Activated naive CD8-positive, alpha-beta T cell treated with anti-CD3 and anti-CD28 coated beads, Interleukin-2, amount 50 U/mL, for 24 hours (primary cell): ENCODE measurements at places on chromosomes 1 and 21.

DNA sequence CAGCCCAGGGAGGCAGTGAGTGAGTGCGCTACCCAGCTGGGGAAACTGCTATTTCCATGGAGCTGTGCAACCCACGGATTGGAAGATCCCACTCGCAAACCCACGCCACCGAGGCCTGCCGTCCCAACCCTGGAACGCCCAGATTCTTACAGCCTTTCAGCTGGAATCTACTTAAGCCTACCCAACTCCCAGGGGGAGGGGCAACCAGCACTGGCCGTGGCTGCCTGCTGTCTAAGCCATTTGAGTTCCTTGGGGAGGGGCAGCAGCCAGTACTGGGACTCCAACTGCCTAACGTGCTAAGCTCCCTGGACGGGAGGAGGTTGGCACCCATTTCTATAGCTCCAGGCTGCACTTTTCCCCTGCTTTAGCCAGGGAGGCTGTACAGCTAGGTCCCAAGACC lies 27.1 kb upstream of the ZNF669 start:
- DNase-seq = no peak

DNA sequence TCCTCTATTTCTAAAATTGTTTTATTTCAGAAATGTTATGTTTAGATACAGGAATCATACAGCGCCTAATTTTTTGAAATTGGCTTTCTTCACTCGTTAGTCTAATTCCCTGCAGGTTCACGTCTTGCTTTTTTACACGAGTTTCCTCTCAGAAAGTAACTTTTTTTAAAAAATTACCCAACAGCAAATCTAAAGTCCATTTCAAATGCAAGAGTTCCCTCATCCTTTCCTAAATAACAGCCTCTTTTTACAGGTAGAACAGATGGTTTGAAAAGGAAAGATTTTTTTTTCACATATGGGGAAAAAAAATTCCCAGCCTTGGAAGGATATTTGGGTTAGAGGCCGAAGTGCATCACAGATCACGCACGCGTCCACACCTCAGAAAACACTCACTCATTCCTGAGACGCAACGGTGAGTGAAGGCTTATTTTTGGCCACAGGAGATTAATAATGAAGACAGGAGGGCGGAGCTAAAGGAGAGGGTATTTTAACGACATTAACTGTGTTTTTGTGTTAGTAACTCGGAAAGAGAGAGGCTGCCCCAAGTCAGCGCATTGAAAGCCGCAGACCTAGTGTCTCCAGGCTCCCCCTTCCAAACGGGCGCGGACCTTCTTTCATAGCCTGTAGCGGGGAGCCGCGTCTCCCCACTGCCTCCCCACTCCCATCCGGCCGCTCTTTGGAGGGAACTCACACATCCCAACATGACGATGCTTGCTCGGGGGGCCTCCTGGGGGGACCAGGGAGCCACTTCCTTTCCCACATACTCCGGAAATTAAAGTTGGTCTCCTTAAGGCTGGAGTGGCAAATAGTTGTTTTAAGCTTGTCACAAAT lies 969 bp upstream of the RIPK4 start:
- DNase-seq = no peak

- DNase-seq = no peak
These were observed 264.7 kb upstream of the C1orf105 start for GRCh38 chr1:172155766-172156165.

DNA sequence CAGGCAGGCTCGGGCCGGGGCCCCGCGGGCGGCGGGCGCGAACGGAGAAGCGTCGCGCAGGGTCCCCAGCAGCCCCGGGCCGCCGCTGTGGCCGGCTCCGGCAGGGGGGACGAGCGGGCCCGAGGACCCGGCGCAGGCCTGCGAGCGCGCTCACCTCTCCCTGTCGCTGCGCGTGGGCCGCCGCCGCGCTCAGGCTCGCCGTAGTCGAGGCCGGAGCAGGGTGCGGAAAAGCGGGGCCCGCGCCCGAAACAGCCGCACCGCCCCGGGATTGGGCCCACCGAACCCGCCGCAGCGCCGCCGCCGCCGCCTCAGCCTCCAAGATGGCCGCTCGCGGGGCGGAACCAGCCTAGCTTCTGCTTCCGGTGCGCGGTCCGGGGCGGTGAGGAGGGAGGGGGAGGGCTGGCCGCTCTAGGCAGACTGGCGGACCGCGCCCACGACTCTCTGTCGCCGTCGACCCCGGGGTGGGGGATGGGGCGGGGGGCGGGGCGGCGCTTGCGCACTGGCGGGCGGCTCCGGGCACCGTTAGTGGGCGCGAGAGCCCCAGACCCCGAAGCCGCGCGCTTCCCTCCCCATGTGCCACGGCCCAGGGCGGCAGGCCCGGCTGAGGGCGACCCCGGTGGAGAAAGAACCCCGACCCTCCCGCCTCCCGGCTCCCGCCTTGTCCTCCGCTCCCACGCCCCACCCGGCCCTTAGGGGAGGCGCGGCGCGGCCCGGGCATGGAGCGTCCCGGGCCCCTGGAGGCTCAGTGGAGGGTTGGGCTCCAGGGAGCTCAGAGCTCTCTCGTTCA lies at the start of gene UBE2J2:
TSS of gene UBE2J2 (minus strand) at position 343 of the 787 bp plus-strand sequence. CDS start 5,862 bp downstream, outside the sequence.
- DNase-seq = peak; percentile 94

DNA sequence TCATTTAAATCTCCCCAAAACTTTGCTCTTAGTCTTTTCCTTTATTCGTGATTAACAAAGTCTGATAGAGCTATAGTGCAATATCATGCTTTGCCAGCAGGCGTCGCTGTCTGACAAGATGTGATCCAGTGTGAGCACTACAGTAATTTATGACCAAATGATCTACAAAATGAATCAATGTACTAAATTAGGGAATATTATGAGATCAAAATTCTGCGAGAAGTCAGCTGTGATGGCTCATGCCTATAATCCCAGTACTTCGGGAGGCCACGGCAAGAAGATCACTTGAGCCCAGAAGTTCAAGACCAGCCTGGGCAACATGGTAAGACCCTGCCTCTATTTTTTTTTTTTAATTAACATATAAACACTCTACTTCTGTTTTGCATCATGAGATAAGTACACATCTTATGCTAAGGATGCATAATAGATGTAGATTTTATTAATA lies 3.6 kb upstream of the SPSB1 start:
- DNase-seq = peak; percentile 89

DNA sequence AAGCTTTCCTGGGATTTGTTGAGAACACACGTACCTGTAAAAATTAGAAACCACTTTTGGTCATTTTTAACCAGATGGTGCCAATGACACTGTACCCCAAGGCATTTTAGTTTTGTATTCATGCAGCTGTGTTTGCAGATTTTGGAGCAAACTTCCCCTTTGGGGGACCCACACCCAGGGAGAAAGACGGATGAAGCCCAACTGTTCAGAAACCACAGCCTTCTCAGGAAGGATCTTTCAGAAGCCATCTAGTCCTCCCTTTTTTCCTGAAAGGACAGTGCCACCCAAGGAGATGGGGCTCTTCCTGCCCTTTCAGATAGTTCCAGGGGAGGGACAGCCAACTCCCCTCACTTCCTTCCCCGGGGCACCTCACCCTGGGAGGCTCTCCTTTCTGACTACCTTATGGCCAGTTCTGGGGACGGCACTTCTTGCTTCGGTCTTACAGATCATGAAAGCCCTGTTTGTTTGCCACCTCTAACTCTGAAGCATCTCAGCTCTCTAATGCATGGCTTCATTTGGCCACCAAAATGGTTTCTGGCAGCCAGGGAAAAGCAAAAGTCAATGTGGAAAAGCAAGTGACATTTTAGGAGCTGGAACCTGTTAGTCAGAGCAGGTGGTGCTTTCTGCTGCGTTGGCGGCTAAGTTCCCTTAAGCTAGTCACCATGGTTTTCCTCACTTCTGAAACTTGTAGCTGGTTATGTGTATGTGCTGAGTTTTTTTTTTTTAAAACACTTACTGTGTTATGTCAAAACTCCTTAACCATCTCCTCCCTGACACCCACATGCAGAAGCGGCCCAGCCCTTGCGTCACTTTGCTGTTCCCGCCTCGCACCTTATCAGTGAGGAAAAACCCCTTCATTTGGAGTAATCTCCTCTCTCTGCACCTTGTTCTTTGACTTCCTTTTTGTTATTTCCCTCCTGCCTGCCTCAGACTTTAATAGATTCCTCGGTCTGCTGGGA lies 10.1 kb downstream of the TMCC2 start:
- DNase-seq = peak; percentile 52

DNA sequence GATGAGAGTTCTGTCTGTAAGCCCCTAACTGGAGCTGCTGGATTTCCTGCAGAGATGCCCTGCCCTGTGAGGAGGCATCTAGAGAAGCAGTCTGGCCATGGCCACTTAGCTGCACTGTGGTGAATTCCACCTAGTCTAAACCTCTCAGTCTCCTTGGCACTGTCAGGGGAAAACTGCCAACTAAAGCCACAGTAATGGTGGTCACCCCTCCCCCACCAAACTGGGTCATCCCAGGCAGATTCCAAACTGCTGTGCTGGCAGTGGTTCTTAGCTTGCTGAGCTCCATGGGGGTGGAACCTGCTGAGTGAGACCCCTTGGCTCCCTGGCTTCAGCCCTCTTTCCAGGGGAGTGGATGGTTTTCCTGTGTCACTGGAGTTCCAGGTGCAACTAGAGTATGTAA lies 740.6 kb downstream of the RWDD3 start:
- DNase-seq = no peak

DNA sequence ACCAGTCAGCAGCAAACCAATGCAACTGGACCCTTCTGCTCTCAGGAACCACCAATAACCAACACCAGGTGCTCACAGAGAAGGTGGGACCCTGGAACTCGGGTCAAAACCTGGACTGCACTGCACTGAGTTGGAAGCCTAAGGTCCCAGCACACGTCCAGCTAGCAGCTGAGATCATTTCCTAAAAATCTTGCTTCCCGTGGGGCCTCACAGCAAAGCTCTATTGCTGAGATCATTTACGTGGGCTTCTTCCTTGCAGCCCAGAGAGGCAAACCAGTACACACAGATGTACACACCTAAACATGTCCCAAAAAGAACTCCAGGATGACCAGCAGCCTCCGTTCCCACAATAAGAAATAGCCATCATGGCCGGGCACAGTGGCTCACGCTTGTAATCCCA lies 22.8 kb upstream of the STMN1 start:
- DNase-seq = no peak

- DNase-seq = no peak
These were observed 65.1 kb downstream of the COL18A1 start for GRCh38 chr21:45470087-45470515.

DNA sequence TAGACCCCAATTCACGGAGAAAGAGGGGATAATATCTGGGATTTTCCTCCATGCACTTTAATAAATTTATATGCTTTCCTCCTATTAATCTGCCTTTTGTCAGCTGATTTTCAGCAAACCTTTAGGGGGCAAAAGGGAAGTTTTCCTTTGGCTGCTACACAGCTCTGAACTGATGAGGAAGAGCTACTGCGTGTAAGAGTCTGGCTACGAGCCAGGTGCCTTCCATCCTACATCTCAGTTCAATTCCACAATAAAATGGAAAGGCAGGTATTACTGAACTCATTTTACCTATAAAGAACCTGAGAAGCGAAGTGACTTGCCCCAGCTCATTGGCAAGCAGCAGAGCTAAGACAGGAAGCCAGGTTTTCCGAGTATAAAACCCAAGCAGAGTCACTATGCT lies 28.3 kb upstream of the ZNF326 start:
- DNase-seq = no peak

GRCh38 chr1:30534551-30534940 lies 188.8 kb downstream of the MATN1 start:
- no peak for DNase-seq

- DNase-seq = no peak
These were observed 185.1 kb downstream of the FOXD2 start for GRCh38 chr1:47622776-47623556.

DNA sequence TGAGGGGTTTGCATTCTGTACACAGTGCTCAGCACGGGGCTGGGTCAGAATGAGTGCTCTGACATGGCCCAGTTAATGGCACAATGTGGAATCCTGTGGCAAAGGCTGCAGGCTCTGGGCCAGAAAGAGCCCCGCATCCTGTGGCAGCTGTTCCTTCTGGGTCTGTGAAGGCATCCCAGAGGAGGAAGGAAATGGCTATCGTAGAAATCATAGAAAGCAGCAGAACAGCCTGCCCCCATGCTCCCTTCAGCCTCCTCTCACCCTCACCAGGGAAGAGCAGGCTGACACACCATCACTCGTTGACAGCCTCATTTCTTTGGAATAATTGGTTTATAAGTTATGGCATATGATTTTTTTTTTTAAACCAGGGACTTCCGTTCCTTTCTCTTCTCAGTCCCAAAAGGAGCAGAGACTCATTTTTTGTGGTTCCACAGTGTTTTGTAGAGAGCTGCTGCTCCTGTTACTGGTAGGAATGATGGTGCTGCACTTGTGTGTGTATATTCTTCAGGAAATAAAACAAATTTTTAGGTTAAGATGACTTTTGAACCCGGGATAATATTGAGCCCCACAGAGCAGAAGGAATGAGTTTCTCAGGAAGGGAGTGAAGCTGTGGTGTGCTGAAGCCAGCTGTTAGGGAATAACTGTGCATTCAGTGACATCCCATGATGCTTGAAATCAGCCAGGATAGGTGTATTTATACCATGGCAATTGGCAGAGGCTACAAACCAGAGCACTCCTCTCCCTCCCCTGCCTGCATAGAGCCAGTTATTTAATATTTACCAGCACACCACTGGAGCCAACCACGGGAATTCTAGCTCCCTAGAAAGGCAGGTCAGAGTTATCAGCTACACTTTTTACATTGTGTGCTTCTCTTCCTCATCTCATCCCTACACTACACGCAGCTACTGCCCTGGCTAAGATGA lies 32.0 kb downstream of the PLXNA2 start:
- no peak for DNase-seq

DNA sequence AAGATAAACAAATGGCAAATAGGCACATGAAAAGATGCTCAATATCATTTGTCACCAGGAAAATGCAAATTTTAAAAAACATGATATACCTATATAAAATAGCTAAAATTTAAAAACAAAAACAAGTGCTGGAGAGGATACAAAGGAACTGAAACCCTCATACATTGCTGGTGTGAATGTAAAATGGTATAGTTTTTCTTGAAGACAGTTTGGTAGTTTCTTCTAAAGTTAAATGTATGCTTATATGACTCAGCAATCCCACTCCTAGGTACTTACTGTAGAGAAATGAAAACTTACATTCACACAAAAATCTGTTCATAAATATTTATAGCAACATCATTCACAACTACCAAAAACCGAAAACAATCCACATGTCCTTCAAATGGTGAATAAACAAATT lies 11.2 kb downstream of the TAF12 start:
- no peak for DNase-seq

DNA sequence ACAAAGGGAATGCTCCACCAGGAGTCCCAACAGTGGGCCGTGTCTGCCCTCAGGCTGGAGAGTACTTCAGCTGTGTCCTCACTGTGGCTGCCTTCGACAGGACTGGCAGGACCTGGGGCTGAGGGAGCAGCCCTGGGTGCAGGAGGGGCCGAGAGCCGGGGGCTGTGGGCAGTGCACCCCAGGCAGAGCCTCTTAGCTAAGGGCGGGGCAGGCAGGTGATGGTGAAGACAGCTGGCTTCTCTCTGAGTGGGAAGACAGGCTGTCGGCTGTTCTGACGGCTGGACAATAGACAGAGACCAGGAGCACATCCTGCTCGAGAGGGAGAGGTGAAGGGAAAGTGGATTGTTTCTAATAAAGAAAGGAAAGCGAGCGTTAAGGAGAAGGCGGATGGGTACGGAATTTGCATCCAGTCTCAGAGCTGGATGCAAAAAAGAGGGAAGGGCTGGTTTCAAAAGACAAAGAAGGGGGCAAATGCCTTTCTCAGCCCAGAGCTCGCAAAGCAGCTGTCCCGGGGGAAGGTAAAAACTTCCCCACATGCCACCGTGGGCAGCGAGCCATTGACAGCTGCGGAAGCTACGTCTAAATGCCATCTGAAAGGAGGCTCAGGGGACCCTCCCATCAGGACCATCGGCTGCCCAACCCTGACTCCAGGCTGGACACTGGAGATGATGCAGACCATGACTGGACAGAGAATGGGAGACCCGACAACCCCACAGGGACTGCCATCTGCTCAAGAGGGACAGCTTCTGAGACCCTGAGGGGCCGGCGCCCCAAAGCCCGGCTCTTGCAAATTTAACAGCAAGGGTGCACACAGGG lies 92.0 kb downstream of the STUM start:
- DNase-seq = no peak
